ENCODE measurements at places on chromosomes 16 and 17. TPM values are rescaled to one million over a fixed set of nuclear protein-coding genes. Genes with fewer than 3 reads are reported as not detected.

- no peaks in the 10 kb centered on the region for H3K27me3 ChIP-seq
- no peaks in the 10 kb centered on the region for H3K36me3 ChIP-seq
- no peak for DNase-seq
- H3K4me1 ChIP-seq, result peaks cover 46% of the 10 kb centered on the region
These were observed 9.5 kb upstream of the KRT19 start for GRCh38 chr17:41537614-41537954.

GRCh38 chr17:82795615-82796014 lies 43.8 kb downstream of the TBCD start:
- H3K4me3 ChIP-seq, result no peak overlapping the region
- H3K27me3 ChIP-seq, result no peaks in the 10 kb centered on the region
- no peak for DNase-seq
- H3K27ac ChIP-seq, result no peak overlapping the region

Gene ENPP7
- total RNA-seq, result not detected

DNA sequence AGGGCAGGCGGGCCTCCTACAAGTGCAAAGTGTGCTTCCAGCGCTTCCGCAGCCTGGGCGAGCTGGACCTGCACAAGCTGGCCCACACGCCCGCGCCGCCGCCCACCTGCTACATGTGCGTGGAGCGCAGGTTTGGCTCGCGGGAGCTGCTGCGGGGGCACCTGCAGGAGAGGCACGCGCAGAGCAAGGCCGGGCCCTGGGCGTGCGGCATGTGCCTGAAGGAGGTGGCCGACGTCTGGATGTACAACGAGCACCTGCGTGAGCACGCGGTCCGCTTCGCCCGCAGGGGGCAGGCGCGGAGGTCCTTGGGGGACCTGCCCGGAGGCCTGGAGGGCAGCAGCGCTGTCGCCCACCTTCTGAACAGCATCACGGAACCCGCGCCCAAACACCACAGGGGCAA lies 16.3 kb upstream of the ZFPM1 start:
- H3K27me3 ChIP-seq, result peaks cover 22% of the 10 kb centered on the region
- no peak overlapping the region for H3K27ac ChIP-seq
- no peaks in the 10 kb centered on the region for H3K4me1 ChIP-seq
- no peaks in the 10 kb centered on the region for H3K36me3 ChIP-seq

Gene CIITA
- total RNA-seq, result not detected
